ENCODE measurements at places on chromosomes 1 and 21.

DNA sequence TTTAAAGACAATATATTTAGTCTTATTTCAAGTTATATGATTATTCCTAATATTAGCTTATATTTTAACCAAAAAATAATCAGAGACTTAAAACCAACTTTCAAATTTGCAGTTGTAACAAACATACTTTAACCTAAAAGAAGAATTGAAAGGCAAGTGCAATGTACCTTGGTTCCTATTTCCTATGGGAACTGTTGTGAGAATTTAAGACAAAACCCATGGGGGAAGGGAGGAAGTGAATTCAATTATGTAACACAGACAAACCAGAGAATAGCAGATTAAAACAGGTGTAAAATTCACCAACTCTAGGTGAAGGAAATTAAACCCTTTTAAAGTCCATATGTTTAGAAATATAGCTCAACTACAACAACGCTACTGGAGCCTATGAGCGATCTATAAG is 22.6 kb upstream of the CR2 start:
- no peak for DNase-seq

- DNase-seq: no peak
These were observed 31.0 kb downstream of the TNNT2 start for GRCh38 chr1:201346337-201346939.

DNA sequence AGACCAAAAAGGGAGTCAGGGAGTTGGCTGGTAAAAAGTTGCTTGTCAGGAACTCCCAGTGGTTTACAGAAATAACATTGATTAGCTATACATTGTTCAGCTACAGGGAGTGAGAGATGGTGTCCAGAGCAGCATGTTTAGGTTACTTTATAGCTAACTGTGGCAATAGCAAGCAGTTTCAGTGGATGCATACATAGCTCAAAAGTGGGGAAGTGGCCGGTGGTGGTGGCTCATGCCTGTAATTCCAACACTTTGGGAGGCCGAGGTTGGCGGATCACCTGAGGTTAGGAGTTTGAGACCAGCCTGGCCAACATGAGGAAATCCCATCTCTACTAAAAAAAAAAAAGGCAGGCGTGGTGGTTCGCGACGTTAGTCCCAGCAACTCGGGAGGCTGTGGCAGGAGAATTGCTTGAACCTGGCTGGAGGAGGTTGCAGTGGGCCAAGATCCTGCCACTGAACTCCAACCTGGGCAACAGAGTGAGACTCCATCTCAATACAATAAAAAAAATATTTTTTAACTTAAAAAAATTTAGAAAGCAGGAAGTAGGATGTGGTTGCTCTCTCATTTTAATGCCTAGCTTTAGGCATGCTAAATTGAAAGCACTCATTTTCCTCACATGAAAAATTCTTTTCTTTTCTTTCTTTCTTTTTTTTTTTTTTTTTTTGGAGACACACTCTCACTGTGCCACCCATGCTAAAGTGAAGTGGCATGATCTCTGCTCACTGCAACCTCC is 109.7 kb downstream of the PPIAL4G start:
- DNase-seq: no peak

GRCh38 chr1:13697738-13698137 is 2.2 kb upstream of the PRDM2 start:
- DNase-seq: no peak

DNA sequence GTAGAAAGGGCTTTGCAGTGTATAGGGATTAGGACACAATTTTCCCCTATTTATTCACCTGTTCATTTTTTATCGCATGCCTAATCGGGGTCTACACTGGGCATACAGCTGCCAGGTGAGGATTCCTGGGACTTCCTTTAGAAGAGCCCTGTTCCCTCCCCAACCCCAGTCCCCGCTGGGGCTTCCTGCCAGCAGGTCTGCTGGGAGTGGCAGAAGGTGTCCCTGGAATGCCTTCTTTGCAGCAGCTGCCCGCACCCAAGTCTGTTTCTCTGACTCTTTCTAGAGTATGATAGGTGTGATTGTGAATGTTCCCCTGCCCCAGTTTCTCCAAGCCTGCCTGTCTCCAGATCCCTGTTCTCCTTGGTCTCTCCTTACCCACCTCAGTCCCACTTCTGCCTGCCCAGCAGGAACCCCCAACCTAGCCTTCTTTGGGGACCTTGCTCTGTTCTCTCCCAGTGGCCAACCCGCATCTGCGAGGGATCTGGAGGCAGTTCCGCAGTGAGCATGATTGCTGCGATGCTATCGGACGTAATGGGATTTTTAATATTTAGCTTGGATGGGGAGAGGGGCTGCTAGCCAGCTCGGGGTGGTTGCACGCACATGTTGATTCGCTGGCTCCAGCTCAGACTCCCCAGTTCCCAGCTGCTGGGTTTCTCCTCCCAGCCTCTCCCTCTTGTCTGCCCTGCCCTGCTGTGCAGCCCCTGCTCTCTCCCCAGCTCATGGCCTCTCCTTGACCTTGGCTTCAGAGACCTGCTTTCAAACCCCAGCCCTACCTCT is 79.8 kb downstream of the EPHB2 start:
- no peak for DNase-seq

DNA sequence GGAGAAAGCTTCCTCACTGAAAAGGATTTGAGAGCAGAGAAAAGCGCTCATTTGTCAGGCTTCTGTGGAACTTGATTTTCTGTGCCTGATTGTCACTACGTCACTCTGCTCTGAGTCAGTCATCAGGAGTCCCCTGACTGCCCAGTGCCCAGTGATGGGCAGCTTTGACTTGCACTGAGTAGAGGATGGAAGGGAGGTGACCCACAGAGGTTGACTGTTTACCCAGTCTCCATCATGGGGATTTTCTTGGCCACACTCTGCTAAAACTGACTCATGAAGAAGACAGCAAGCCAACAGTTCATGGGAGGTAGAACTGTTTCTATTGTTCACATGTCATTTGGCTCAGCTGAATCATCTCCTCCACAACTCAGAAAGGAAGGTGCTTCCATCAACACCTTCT is 82.1 kb upstream of the DUSP10 start:
- DNase-seq: no peak

GRCh38 chr1:66416295-66416694 is 117.7 kb upstream of the SGIP1 start:
- no peak for DNase-seq

DNA sequence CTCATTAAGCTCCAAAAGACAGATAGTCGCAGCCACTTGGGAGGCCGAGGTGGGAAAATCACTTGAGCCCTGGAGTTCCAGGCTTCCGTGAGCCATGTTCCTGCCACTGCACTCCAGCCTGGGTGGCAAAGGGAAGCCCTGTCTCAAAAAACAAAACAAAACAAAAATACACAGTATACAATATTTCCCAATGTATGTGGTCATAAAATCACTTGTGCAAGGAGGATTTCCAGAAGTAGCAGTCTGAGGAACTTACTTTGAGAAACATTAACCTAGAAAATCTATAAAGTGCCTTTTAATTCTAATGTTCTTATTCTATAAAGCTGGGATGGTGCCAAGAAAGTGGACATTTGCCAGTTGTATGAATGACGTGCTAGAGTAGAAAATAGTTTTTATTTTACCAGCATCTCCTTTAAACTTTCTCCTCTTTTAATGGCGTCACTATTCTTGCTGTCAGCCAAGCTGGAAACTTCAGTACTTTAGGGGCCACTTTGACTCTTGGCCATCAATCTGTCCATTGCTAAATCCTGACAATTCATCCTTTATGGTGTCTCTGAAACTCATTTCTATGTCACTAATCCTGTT is 22.5 kb downstream of the FAM177B start:
- no peak for DNase-seq

GRCh38 chr21:35982717-35983116 is 77.6 kb downstream of the SETD4 start:
- DNase-seq: no peak

- no peak for DNase-seq
These were observed 88.5 kb downstream of the GPR88 start for GRCh38 chr1:100626397-100626796.

- no peak for DNase-seq
These were observed 1.3 kb upstream of the RD3 start for GRCh38 chr1:211493133-211493871.

GRCh38 chr21:22250355-22250754 is 1252.1 kb downstream of the NCAM2 start:
- no peak for DNase-seq

DNA sequence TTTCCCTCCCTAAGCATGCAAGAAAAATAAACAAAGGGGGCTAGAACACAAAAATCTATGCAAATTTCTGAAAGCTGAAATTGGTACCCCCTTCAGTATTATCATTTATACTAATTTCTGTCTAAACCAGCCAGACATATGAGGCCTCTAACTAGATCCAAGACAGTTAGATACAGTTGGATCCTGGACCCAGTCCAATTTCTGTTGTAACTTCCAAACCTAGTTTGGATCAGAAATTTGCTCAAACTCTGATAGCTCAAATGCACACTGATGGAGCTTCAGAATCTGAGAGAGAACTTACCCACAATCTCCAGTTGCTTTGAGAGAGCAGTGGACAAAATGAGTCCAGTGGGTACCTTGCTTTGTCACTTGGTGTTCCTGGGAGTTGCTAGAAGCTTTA is 11.9 kb downstream of the CEP350 start:
- no peak for DNase-seq

- no peak for DNase-seq
These were observed 159.5 kb upstream of the RNPC3 start for GRCh38 chr1:103365860-103366569.

Measured in activated naive CD8-positive, alpha-beta T cell treated with anti-CD3 and anti-CD28 coated beads for 36 hours (primary cell).